Melanocyte of skin (primary cell): ENCODE measurements at places on chromosomes 16 and 17. TPM values are rescaled to one million over a fixed set of nuclear protein-coding genes. Genes with fewer than 3 reads are reported as not detected.

Gene ELMO3
- under 0.01 and 0.36 TPM in 2 replicates for total RNA-seq

Gene PLA2G10
- total RNA-seq = not detected in 2 replicates

Gene ACE
- 0.34 and 0.73 TPM in 2 replicates for total RNA-seq

Gene TNFSF13
- 2.4 and 3.3 TPM in 2 replicates for total RNA-seq

Gene KRT39
- total RNA-seq = not detected in 2 replicates

Gene HSD3B7
- 15.6 and 20.3 TPM in 2 replicates for total RNA-seq

Gene KRTAP9-2
- not detected in 2 replicates for total RNA-seq

Gene RSKR
- 7.6 and 15.3 TPM in 2 replicates for total RNA-seq

Gene LONP2
- total RNA-seq = 103 and 119 TPM in 2 replicates

Gene CACNG4
- not detected in 2 replicates for total RNA-seq

Gene OR4D1
- not detected in 2 replicates for total RNA-seq

Gene APOBR
- not detected in 2 replicates for total RNA-seq

Gene NXN
- total RNA-seq = 10.8 and 13.7 TPM in 2 replicates

Gene MYH4
- total RNA-seq = not detected in 2 replicates

Gene CTRL
- 0.36 TPM in 1 of 2 replicates, not detected in the other for total RNA-seq

Gene CHD9NB
- total RNA-seq = 0.77 and 1.3 TPM in 2 replicates

Gene CLEC19A
- not detected in 2 replicates for total RNA-seq

Gene SLC13A5
- total RNA-seq = not detected in 2 replicates

Gene C16orf96
- total RNA-seq = under 0.01 TPM in 1 of 2 replicates, not detected in the other

Gene ENPP7
- not detected in 2 replicates for total RNA-seq

Gene SOST
- total RNA-seq = under 0.01 TPM in 1 of 2 replicates, not detected in the other

Gene NHERF2
- 4.1 and 9.1 TPM in 2 replicates for total RNA-seq

Gene PPP1R27
- total RNA-seq = not detected in 2 replicates

Gene PRPSAP2
- total RNA-seq = 37.9 and 38.9 TPM in 2 replicates

Gene TBC1D26
- total RNA-seq = under 0.01 and 0.34 TPM in 2 replicates

Gene TMIGD1
- total RNA-seq = not detected in 2 replicates

Gene LRRC37A
- 0.67 and 6.3 TPM in 2 replicates for total RNA-seq

Gene ZBTB4
- total RNA-seq = 23.1 and 25.8 TPM in 2 replicates

Gene CACNG3
- total RNA-seq = not detected in 2 replicates

Gene TNP2
- not detected in 2 replicates for total RNA-seq

Gene TPSG1
- total RNA-seq = not detected in 2 replicates

Gene ZFP3
- total RNA-seq = 0.67 and 0.93 TPM in 2 replicates

Gene SLC52A1
- total RNA-seq = not detected in 2 replicates

Gene LRRC59
- 177 and 183 TPM in 2 replicates for total RNA-seq
